Epithelial cell of prostate (primary cell): ENCODE measurements at places on chromosomes 16 and 17.
A peak's percentile ranks its signal among the peaks of the same experiment; 100 is the strongest.

DNA sequence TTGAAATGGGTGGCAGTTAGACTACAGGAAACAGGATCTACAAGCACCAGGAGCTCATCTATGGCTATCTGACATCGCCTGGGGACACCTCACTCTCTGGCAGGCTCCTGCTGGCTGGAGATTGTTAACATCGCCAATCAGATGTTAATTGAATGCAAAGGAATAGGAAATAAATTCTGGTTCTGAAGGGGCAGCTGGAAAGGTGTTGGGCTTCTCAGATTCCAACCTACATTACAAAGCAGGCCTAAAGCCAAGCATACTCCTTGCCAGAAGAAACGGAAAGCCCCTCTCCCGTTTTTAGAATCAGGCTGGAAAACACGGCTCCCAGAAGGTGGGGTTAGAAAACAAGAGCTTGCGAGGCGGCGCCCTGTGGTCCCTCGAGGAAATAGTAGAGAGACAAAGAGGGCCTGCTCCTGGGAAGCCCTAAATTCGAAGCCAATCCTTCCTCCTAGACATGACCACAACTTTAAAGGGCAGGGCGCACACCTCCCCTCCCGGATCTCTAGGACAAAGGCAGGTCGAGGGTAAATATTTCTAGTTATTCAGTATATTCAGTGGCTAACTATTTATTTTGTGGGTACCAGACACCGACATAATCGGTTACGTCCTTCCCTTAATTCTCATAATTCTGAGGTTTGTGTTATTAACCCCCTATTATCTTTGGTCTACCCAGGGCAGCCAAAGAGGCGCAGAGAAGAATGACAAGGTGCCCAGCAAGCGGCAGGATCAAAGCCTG lies 763 bp upstream of the TOM1L1 start:
- DNase-seq: no peak

DNA sequence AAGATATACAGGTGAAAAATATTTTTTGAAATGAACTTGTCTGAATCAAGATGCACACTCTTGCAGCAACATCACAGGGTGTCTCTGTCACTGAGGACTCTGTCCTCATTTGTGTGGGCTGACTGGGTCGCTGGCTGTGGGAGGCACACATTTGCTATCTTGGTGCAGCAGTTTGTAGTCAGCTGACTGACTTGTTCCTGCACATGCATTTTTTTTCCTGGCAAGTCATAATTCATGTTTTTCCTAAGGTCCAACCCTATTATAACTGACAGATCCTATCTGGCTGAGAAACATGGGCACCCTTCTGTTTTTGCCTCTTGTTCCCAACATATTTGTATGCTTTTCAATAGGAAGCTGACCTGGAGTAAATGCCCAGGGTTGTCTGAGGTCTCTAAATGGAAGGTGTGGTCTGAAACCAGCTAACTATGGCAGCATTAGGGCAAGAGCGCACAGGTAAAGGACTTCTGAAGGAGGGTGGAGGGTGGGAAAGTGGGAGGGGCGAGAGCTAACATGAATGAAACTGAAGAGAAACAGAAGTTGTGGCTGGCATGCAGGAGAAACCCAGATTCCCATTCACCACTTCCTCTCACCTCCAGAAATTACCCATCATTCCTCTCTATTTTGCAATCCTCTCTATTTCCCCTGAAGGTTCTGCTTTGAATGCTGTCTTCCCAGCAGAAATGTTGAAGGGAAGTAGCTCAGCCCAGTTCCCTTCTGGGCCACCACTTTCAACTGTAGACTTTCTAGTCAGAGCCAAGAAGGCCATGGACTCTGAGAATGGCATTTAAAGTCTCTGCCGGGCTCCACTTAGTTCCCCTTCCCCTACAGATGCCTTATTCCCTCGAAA lies 166.1 kb downstream of the PRKCA start:
- peak; percentile 39 for DNase-seq

DNA sequence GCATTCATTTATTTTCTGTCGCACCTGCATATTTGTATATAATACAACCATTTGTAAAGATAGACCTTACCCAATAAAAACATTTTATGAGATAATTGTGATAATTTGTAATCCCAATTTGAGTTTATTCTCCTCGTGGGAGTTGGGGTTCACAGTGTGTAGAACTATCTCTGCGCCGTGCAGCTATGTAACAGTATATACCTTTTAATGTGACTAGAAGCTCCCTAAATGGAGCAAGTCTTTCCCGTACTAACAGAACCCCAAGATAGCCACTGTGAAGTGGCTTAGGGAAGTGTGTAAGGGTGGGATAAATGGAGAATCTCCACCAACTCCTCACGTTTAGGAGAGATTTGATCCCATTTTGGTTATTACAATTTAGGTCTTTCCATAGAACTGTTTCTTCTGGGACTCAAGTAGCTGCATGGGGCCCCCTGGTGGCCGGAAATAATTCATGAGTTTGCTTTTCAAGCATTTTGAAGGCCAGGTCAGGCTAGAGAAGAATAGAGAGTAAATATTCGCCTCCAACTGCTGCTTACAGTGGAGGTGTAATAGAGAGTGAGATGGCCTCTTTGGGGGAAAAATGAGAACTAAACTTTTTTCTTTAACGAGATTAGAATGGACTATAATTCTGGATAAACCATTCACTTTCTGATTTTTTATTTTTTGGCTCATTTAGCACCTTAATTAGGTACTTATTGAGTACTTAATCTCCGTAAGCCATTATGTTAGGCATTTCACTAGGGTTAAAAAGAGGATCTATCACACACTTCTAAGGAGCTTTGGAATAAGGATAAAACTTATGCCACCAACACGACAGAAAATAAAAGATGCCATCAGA lies 4.5 kb downstream of the TMEM100 start:
- DNase-seq: no peak

GRCh38 chr16:76835779-76836300 lies 355.1 kb upstream of the MON1B start:
- DNase-seq: no peak

DNA sequence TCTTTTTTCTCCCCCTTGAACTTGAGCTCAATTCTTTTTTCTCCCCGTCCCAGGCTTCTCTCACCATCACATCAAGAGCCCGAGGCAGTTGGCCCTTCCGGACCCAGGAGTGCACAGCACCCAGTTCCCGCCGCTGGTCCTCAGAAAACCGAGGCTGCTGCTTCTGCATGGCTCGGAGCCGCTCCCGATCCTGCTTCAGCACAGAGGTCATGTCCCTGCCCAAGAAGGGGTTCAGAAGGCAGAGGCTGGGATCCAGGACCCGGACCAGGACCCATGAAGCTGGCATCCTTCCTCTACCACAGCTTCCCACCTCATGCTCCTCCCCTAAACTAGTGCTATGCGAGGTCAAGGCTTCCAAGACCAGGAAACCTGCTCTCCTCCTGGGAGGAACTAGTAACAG lies 10.5 kb downstream of the PER1 start:
- DNase-seq: no peak
